Activated CD4-positive, CD25-positive, alpha-beta regulatory T cell treated with anti-CD3 and anti-CD28 coated beads, Interleukin-2, amount 50 U/mL, for 24 hours (primary cell): ENCODE measurements at places on chromosomes 13 and 19.

GRCh38 chr13:27446986-27447583 is 3.3 kb downstream of the MTIF3 start:
- no peak for ATAC-seq

DNA sequence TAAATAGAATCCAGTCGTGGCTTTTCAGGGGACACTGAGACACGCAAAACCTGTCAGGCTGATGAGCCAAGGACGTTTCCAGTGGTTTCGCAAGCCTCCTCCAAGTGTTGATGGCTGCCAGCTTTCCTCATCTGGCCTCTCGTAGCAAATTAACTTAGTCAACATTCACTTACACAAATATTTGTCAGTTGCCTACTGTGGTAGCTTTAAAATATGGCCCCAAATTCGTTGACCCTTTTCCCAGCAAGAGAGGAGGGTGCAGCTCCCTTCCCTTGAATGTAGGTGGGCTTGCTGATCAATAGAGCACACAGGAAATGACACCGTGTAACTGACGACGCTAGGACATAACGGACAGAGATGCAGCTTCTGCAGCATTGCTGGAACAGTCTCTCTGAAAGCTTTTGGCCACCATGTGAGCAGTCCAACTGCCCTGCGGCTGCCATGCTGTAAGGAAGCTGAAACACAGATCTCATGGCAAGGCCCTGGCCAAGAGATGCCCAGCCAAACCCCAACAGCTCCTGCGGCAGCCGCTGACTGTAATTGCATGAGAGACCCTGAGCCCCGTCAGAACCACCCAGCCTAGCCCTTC is 5.5 kb upstream of the RANBP3 start:
- ATAC-seq: peak; percentile 25

GRCh38 chr13:64470751-64471150 is 2759.4 kb downstream of the PCDH9 start:
- no peak for ATAC-seq

- no peak for ATAC-seq
Observed at GRCh38 chr13:45852494-45852893, 941 bp upstream of the SIAH3 start.

- ATAC-seq: no peak
Observed at GRCh38 chr19:16327911-16328823, 3.5 kb downstream of the KLF2 start.

DNA sequence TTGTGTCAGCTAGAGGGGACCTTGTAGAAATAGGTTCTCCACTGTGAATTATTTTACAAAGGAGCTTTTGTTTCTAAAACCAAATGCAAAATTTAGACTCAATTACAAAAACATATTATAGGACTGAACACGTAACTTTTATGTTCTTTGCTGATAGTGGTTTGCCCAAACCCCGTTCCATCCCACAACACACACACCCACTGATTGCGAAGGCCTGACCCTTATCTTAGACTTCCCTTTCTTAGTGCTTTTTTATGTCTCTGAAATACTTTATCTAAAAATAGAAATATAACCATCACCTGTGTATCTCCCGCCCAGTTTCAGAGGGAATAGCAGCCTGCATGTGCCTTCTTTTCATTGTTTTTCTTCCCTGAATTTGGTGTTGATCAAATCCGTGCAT is 13.0 kb downstream of the CCNA1 start:
- ATAC-seq: no peak

- ATAC-seq: no peak
Observed at GRCh38 chr13:19818223-19818842, 35.6 kb upstream of the PSPC1 start.

DNA sequence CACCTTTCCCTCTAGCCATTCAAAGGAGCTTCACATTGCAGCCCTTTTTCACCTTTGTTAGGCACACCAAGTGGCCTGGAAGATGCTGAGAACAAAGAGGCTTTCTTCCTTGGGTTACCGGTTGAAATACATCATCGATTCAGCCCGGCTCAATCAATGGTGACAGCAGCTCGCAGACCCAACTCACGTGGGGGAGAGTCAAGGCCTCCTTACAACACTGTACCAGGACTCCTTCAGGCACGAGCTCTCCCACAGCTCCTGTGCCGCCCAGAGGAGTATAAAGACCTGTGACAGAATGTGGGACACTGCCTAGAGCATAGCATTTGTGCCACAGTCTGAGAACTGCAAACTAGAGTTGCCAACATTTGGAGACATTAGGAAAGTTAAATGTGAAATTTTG is 3.9 kb upstream of the LRRC63 start:
- ATAC-seq: no peak

DNA sequence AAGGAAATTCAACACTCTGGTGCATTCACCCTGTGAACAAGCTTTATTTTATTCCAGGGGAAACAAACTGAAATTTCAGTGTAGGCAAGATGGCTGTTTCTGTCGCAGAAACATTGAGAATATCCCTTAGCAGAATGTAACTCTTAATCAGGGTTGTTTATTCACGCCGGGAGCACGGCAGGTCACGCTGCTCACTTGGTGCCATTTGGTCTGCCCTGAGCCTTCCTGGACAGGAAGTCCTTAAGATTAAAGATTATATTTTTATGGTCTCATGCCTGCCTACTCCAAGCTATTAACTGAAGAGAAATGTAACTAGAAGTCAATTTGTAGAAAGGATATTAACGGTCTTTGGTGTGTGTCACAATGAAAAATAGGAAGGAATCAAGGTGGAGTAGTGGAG is 185.3 kb upstream of the ARGLU1 start:
- no peak for ATAC-seq

GRCh38 chr13:34733721-34734120 is 208.3 kb upstream of the NBEA start:
- ATAC-seq: no peak

- ATAC-seq: no peak
Observed at GRCh38 chr13:98279473-98280175, 102.6 kb upstream of the RNF113B start.

DNA sequence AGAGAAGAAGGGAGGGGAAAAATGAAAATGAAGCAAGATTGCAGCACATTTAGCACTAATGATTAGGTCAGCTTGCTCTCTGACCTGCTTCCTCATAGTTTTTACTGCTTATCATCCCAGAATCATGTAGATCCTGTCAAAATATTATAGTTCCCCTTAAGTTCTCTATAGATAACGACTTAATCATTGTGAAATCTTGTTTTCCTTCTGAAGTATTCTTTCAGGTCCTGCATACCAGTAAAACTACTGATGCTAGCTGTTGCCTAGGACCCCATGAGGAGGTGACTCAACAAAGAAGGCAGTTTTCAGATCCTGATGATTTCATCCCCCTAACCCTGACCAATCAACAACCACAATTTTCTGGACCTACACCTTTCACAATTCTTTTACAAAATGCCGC is 1131.7 kb downstream of the SLITRK5 start:
- no peak for ATAC-seq

DNA sequence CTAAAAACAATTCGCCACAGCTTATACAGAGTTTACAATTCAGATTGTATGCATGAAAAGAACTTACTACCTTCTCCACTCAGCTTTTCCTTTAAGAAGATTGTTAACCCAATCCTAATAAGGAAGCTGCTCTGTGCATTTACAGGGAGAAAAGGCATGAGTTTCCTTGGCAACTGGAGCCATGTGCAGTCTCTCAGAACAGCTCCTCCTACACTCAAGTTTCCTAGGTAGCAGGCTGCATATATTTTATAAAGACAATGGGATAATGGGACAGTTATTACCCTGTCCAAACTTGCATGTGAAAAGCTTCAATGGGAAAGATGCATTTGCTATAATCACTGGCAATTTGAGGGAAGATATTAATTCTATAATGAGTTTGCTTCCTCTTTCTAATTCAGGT is 125.5 kb upstream of the TRPC4 start:
- no peak for ATAC-seq

DNA sequence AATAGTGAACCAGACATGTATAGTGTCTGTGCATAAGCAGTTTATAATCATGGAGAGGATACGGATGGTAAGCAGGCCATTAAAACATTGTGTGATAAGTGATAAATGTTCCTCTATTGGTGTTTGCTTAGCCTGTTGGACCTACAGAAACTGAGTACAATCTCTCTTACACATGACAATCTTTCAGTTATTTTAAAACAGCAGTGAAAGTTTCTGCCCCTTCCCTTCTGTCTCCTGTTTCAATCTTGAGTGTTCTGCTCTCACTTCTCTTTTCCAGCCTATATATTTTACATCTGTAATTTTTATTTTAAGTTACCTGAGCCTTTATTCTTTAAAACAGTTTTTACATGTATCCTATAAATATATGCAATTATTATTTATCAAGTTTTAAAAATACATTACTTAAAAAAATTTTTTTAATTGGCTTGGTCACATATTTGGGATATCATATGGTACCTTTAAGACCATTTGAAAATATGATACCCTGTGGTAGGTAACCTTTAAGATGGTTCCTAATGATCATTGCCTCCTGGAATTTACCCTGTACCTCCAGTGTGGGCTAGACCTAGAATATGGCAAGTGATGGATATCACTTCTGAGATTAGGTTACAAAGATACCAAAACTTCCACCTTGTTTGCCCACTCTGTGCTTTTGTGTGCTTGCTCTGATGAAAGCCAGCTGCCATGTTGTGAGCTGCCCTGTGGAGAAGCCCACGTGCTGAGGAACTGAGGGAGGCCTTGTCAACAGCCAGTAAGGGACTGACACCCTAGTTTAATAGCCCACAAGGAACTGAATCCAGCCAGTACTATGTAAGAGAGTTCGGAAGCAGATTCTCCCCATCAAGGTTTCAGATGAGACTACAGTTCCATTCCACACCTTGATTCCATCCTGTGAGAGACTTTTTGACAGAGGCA is 99.3 kb downstream of the DHRS12 start:
- ATAC-seq: no peak

DNA sequence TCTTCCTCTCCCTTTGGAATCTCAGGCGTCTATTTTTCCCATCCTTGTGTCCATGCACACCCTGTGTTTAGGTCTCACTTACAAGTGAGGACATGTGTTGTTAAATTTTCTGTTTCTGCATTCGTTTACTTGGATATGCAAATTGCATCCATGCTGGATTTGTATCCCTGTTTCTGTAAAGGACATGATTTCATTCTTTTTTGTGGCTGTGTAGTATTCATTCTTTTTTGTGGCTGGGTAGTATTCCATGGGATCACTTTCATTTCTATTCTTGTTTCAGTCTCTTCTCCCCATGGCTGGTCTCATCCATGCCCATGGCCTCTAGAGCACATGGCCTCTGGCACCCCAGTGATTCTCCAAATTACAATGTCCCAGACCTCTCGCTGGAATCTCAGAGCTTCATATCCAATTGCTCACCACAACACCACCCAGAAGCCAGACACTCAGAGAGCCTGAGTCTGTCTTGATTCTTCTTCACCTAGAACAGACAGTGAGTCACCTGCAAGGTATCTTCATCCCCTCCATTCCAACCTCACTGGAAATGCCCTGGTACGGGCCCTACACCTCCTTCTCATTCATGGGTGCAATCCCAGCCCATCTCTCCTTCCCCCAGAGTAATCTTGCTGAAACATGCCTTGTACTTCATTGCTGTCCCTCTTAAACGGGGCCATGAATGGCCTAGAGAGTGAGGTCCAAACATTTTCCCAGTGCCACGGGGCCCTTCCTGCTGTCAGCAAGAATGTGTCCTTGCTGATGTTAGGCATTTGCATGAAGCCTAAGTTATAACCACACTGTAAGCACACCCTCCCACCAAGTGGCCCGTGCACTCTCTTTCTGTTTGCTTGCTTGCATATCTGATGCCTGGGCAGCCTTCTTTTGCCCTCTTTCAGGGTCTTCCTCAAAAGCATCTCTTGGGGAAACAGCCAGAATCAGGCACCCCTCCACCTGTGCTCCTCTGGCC is 476.2 kb upstream of the TSHZ3 start:
- no peak for ATAC-seq

DNA sequence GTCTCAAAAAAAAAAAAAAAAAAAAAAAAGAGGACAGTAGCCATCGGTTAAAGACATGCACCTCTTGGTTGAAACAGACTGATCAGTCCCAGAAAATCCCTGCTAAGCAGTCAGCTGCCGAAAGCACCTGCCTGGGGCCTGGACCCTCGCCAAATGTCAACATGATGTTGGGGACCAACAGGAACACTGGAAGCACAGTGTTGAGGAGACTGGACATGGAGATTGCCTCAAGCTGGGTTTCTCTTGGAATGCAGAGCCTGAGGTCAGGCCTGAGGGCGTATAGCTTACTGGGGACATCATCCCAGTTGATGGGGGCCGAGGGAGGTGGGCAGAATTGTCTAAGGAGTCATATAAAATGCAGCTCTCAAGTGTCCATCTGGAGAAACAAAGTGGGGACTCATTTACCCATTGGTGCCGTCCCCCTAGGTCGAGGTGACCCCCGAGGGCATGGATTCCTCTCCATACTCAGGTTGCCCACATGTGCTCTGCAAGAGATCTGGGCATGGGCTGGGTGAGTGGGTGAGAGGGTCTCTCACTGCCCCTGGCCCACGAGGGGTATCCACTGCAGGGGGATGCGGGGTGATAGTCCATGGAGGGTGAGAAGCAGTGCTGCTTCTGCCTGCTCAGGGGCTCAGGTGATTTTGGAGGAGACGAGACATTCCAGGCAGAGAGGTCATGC is 164.5 kb downstream of the URI1 start:
- no peak for ATAC-seq
